ENCODE measurements at places on chromosomes 5 and 9.
A peak's percentile ranks its signal among the peaks of the same experiment; 100 is the strongest.

GRCh38 chr9:78905986-78906755 is 609.2 kb downstream of the PSAT1 start:
- no peak for DNase-seq

- no peak for DNase-seq
Measured at GRCh38 chr5:58499231-58499630, 8.0 kb downstream of the GAPT start.

GRCh38 chr9:312596-313320 is 98.1 kb downstream of the DOCK8 start:
- no peak for DNase-seq

- DNase-seq: peak; percentile 71
Measured at GRCh38 chr5:138654281-138654867, 79.2 kb upstream of the HSPA9 start.

DNA sequence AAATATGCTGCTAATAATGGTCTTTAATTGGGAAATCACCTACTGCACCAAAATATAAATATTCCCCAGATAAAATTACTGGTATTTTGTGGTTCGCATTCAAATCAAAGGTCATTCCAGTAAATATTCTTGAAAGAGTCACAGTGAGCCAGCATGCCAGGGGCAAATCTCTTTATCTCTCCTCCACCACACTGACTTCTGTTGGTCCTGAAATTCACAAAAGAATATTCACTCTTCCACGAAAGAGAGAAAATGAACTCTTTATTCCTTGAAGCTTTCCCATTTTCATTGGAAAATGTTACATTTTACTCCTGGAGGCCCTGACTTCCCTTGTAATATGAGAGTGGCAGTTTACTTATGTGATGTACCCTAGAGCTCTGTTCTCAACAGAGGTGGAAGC is 39.7 kb downstream of the ZNF366 start:
- DNase-seq: no peak

DNA sequence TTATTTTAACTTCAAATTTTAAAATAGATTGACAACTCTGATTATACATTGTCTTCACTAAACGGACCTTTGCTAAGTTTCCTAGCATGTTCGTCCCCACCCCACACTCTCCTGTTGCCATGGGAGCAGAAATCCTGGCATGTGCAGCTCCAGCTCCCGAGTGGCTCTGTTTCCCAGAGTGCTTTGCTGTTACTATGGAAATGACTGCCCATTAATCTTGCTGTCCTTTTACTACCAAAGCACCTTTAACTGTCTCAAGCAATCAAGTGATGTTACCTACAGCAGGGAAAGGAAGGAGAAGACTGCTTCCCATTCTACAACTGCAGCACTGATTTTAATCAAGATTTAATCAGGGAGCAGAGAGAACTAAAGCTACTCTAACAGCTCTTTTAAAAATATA is 212.0 kb upstream of the KIF2A start:
- DNase-seq: peak; percentile 43

GRCh38 chr9:106920701-106921283 is 57.8 kb downstream of the ZNF462 start:
- DNase-seq: peak; percentile 60

- no peak for DNase-seq
Measured at GRCh38 chr5:80798633-80799032, 143.8 kb upstream of the DHFR start.

DNA sequence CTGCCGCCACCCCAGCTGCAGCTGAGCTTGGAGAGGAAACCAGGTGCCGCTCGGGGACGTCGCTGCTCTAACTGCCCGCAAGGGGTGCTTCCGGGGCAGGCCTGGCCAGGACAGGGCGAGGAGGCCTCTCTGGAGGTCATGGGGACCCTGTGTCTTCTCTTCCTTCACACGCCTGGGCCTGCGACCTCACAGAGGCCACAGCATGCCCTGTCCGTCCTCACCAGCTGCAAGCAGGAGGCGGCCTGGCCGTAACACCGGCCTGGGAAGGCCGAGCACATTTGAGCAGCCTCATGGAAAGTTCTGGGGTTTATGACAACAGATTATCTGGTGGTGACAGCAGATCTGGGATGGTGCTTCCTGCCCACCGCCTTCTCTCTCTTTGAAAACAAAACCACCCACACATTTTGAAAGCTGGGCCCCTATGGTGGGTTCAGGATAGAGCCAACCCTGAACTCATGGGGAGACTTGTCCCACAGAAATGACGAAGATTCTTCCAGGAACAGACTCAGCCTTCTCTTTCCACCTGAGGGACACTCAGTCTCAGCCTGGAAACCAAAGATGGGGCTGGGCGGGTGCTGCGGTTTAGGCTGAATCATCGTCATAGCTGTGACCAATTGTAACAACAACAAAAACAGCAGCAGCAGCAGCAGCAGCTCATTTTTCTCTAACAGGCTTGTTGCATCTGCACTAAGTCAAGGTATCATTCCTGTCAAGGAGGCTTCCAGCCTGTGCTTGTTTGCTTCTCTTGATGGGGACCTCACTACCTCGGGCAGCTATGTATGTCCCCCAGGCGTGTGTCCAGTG is 99.6 kb upstream of the RAPGEF1 start:
- peak; percentile 60 for DNase-seq

All from iris pigment epithelial cell (primary cell).